ENCODE measurements at places on chromosomes 1 and 21. TPM values are rescaled to one million over a fixed set of nuclear protein-coding genes. Genes with fewer than 3 reads are reported as not detected.
A peak's percentile ranks its signal among the peaks of the same experiment; 100 is the strongest.

- DNase-seq = no peak
Measured at GRCh38 chr1:9404117-9404914, 111.6 kb downstream of the SPSB1 start.

DNA sequence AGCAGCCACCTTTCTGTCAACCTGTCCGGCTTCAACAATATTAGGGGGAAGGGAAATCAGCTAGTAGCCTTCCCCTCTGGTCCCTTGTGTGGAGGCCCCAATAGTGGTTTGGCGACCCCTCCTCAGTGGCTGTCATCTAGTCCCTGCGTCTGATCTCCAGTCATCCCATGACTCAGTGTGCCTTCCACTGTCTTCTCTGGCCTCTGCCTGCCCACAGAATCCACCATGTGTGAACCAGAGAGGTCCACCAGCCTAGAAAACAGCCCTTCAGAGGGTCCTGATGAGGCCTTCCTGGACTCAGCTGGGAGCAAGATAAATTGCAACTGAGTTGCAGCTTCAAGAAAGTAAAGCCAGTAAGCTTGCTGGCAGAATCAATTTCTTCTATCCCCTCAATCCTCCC lies 3.8 kb upstream of the ATXN7L2 start:
- DNase-seq = no peak

DNA sequence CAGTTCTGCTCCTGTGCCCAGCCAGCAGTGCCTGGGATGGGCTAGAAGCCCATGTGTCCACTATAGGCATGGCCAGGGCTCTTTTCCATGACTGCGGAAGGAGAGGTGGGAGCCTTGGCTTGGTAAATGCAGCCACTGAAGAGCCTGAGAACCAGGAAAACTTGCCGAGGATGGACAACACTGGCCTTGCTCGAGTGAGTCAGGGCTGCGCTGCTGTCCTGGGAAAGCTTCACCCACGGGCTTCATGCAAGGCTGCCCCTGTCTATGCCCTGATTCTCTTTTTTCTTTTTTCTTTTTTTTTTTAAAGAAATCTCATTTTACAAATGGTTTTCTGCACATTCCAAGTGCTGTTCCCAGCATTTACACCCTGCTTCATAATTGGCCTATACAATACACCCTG lies 156.5 kb downstream of the CAMTA1 start:
- no peak for DNase-seq

GRCh38 chr1:113540335-113540734 lies 150.0 kb downstream of the MAGI3 start:
- no peak for DNase-seq

DNA sequence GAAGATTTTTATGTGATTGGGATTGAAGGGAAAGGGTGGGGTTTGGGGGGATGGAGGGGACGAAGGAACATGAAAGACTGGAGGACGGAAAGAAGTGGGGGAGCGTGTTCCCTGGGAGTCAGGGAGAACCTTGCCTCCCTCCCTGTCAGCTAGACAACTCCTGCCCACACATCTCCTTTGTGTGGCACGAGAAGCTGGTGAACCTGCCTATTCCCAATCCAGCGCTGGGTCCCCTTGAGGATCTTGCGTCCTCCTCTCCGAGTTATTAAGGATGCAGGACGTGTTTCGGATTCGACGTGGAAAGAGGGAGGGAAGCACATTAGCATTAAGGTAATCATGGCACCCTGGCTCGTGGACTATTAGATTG lies 1.4 kb downstream of the LRRC7 start:
- no peak for DNase-seq

GRCh38 chr1:75124510-75124909 lies 9.7 kb upstream of the LHX8 start:
- no peak for DNase-seq

The ZMYND12 gene
- total RNA-seq = 2.6 TPM

The MPL gene
- 0.82 TPM for total RNA-seq

The PRDM16 gene
- 16.6 TPM for total RNA-seq

The ENAH gene
- total RNA-seq = 78.6 TPM

DNA sequence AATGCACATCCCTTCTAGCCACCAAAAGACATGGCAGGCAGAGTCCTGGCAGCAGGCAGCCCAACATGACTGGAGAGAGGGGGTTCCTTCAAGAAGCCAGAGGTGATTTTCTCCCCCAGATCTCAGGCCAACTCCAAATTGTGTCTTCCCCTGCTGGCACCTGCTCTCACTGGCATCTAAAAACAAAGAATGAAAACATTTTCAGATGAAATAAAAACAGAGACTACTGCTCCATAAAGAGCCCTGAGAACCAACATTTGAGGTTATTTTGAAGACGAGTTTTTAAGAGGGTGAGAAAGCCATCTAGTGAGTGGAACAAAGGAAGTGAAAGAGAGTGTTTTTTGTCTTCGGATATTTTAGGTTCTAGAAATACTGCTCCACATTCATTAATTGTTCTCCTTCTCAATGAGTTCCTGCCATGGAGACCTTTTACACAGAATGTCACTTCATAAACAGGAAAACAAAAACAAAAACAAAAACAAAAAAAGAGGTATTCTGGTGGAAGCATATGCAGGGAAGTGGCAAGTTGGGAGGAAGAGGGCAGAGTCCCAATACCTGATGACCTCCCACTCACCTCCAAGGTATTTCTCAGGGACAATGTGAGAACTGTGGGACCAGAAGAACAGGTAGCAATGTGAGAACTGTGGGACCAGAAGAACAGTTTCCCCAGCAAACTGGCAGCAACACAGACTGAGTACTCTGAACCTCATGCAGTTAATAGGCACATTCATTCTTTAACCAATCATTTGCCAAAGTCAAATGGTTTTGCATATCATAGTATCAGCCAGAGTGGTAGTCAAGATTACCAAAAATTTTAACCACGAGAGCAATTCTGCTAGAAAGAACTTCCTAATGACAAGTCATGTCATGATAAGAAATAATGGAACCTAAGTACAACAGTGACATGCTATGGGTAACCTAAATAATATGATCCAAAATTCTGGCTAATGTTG lies 50.0 kb downstream of the KIAA0319L start:
- no peak for DNase-seq

DNA sequence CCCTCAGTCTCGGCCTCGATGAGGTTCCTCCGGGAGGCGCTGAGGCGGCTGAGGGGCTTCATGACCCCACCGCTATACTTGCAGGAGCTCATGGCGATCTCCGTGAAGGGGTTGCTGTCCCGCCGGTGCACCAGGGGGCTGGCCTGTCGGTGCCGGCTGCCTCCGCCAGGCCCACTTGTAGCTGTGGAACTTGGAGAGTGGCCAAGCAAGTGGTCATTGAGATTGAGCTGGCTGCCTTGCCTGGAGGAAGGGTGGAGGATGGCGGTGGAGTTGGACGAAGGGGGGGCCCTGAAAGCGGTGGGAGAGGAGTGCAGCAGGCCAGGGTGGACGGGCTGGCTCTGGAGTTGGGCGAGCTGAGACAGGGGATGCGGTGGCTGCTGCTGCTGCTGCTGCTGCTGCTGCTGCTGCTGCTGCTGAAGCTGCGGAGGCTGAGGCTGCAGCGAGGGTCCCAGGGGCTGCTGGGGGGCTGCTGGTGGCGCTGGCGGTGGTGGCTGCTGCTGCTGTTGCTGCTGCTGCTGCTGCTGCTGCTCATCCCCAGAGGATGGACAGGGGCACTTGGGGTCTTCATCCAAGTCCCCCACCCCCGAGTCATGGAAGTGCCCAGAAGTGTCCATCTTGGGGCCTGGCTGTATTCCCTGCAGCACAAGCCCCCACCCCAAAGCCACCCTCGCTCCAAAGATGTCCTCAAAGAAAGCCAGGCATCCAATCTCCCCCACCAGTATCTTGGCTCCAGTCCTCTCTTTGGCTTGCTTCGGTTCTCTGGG lies 548 bp downstream of the KCNN3 start:
- peak; percentile 68 for DNase-seq

The PDPN gene
- total RNA-seq = 16.7 TPM

The ELAVL4 gene
- total RNA-seq = not detected

GRCh38 chr1:6148497-6149241 lies 31.5 kb downstream of the CHD5 start:
- DNase-seq = peak; percentile 35

DNA sequence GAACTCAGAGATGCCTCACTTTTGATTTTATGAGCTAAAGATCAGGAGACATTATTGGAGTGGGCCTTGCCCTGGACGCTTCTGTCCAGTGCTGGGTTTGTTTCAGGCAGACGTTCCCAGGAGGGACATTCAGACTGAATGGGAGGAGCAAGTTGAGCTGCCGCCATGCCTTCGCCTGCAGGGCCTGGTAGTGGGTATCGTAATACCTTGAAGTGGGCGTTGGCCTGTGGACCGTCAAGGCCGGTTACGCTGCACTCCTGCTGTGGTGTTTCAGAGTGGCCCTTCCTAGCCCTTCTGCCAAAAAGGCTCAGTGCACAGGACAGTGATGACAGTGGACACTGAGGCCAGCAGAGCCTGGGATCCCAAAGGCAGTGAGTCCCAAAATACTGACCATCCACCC lies 1.6 kb downstream of the FAM3B start:
- no peak for DNase-seq
